ENCODE measurements at places on chromosomes 4 and X.

DNA sequence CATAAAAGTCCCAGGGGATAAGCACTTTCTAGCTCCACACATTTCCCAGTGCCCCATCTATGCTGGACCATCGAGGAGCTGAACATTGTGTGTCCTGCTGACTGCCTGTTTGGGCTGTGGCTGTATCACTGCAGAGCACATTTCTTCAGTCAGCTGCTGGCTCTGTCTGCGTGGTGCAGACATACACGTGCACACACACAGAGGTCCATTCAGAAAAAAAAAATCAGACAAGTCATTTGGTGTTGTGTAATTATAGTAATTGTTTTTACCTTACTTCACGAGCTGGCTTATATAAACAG lies 1.1 kb upstream of the PDLIM3 start:
- no peak for DNase-seq

DNA sequence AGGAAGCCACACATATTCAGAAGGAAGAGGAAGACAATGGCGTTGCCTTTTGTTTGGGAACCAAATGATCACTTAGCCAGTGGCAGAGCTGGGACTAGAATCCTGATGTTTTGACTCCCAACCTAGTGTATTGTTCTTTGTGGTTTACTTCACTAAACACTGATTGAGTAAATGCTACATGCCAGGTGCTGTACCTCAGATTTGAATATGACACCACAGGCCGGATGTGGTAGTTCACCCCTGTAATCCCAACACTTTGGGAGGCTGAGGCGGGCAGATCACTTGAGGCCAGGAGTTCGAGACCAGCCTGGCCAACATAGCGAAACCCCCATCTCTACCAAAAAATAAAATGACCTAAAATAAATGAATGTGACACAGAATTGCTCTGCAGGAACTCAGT lies 8.4 kb downstream of the NDUFA1 start:
- no peak for DNase-seq

GRCh38 chrX:39507034-39507433 lies 590.7 kb downstream of the BCOR start:
- DNase-seq = no peak

GRCh38 chr4:30495651-30496310 lies 224.4 kb upstream of the PCDH7 start:
- DNase-seq = no peak

DNA sequence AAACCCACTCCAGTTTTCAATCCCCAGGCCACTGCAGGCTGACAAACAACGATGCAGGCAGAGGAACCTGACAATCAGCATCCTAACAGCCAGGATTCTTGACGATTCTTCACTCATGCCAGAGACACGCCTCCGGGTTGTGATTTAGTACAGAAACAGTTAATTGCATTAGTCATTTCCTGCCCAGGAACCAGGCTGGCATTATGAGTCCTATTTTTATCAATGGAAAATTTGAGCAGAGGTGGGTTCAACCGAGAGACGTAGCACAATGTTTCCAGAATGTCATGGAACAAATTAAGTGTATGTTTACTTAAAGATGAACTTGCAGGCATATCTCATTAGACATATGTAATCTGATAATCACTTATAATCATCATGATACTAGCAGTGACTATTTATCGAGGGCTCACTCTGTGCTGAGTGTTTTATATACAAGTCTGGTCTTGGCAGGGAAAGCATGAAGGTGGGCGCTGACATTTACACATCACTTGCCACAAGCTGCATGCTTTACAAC lies 159.7 kb downstream of the NSUN7 start:
- DNase-seq = no peak

- no peak for DNase-seq
Measured at GRCh38 chr4:113556382-113557134, 205.0 kb downstream of the CAMK2D start.

- DNase-seq = peak; percentile 78
Measured at GRCh38 chrX:39149761-39150160, 348.5 kb downstream of the MID1IP1 start.

DNA sequence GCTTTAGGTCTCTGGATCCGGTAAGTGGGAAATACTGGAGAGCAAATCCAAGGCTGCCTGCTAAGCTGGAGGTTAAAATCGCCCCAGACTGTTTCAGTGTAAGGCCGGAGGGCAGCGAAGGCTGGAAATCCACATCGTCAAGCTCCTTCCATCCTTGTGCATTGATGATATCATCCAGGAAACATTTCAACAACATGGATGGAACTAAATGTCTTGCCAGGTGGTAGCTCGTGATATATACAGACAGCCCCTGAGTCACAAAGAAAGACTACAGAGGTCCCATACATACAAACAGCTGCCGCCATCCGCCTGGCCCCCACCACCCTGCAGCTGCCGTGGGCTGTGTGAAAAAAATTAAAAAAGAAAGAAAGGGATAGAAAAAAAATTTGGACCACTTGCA lies 148.9 kb upstream of the RBPJ start:
- DNase-seq = no peak

DNA sequence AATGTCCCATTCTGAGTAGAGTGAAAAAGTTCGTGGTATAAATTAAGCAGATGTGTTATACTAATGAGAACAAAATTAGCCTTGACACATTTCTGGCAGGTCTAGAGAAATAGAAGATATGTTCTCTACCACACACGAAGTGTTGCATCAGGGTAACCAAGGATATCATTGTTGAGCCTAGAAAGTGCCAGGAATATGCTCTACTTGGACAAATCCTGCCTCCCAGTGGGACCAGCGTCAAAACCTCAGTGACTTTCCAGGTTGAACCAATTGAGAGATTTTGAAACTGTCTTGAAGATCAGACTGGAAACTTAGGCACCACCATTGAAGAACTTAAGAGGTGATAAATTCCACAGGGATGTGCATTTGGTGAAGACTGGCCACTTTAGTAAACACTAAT lies 115.9 kb downstream of the HPGD start:
- DNase-seq = no peak

- DNase-seq = peak; percentile 10
Measured at GRCh38 chr4:176377780-176378179, 58.0 kb downstream of the SPCS3 start.

DNA sequence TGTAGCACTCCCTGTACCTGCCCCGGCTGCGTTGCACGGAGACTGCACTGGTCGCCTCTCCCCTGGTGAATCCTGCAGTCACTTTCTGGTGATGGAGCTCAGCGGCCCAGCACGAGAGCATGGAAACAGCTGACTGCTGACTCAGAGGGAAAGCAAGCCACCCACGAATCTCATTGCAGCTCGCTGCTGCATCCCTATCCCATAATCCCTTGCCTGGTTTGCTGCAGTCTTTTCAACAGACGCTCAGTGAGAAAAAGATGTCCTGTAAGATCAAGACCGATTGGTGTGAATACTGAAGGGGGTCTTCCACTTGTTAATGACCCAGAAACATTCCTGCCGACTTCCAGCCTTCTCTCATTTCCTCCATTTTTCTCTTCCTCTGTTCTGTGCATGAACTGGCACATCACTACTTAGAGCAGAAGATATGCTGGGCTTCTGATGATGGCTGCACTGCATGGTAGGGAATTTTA lies 52.9 kb downstream of the TRIM2 start:
- peak; percentile 76 for DNase-seq

GRCh38 chr4:83323136-83323535 lies 11.5 kb downstream of the HPSE start:
- no peak for DNase-seq

DNA sequence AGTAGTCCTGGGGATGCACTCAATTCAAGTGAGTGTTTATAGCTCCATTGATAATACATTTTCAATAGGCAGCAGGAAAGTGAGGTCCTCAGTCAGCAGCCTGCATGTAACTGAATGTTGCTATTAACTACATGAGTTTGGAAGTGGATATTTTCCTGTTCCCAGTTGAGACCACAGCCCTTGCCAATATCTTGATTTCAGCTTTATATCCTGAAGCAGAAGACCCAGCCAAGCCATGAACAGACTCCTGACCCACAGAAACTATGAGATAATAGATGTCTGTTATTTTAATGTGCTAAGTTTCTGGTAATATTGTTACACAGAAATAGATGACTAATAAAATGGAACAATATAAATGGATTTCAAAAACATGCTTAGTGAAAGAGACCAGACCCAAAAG lies 63.7 kb downstream of the VSIG4 start:
- no peak for DNase-seq

GRCh38 chr4:80539190-80539589 lies 203.7 kb downstream of the CFAP299 start:
- no peak for DNase-seq

GRCh38 chr4:91758487-91758886 lies 545.3 kb upstream of the GRID2 start:
- no peak for DNase-seq
